ENCODE measurements at places on chromosomes 7 and 10. TPM values are rescaled to one million over a fixed set of nuclear protein-coding genes. Genes with fewer than 3 reads are reported as not detected.

DNA sequence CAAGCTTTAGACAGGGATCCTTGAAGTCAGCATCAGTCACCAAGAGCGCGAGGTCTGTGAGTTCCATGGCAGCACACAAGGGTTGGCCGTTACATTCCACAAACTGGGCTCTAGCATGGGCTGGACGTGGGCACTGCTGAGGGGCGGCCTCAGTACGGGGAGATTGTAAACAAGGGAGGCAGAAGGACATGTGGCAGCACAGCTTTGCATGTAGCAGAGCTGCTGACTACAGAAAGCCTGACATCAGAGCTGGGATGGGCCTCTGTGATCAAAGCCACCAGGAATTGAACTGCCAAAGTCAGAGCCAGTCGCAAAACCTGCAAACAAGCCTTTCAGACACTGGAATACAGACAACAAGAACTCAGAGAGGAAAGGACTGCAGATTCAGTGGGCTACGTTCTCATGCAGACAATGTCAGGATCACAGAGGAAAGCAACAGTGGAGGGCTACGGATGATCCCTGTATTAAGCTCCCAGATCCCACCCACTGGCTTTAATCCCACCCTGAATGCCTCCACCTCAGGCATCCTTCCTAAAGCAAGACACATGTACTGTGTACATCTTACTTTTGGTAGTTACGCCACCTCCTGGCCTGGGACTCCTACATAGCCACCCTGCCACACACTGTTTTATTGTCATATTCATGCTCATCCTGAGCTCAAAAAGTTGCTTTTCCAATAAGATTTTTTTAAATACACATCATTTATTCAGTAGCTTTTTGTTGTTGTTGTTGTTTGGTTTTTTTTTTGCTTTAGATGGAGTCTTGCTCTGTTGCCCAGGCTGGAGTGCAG, 291.1 kb upstream of the IMMP2L start:
- DNase-seq: peak; percentile 35

DNA sequence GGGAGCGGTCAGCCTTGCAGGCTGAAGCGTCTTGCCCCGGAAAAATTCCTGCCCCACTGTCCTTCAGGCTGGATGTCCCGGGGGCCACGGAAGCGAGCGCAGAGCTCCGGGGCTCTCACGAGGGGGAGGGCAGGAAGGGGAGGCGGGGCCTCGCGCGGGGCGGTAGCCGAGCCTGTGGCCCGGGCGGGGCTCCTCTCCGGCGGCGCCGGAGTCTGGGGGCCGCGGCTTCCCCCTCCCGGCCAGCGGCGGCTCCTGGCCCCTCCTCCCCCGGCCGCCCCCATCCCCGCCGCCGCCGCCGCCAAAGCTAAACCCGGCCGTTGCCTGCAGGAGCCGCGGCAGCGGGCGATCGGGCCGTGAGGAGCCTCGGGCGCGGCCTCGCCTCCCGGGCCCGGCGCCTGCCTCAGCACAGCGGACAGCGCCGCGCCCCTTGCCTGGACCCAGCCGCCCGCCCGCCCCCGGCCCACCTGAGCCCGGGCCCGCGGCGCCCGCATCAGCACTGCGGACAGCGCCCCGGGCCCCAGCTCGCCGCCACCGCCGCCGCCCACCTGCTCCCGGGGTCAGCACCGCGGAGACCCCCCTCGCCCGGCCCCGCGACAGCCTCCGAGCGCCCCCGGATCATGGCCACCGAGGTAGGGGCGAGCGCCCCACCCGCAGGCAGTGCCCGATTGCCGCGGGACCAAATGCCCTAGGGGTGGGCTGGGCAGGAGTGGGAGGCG, at the start of gene GOLGA7B:
TSS of gene GOLGA7B (plus strand) at position 157 of the 716 bp plus-strand sequence. CDS start at position 618, 461 bp downstream.
- DNase-seq: peak; percentile 66

Gene LIPK
- not detected for total RNA-seq

Gene KCND2
- total RNA-seq: 1.3 TPM

DNA sequence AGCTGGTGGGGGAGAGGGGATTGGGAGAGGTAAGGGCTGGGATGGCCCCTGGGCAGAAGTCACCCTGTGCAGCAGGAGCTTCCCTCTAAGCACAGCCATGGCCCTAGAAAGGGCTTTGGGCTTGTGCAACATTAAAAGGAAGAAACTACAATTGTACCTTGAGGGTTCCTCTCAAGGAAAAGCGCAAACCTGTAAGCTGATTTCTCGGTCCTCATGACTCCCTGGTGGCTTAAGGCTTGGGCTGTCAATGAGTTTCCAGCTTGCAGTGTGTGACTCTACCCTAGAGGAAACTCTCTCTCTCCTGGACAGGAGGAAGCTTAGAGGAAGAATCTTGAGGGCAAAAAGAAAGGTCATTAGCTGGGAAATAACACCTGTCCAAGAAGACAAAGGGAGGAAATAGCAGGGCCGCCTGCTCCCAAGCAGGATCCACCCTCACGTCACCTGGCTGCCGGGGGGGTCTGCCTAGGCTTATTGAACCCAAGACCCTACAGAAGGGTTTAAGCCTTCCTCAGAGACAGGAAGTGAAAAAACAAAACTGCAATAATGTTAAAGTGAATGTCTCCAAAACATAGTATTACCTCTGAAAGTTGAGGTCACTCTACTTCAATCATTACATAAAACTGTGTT, 112.5 kb downstream of the WDR11 start:
- no peak for DNase-seq

Gene CCDC3
- 10.5 TPM for total RNA-seq

- no peak for DNase-seq
Measured at GRCh38 chr7:20917603-20918002, 130.9 kb upstream of the SP8 start.

- DNase-seq: no peak
Measured at GRCh38 chr10:90424730-90425129, 433.1 kb downstream of the HTR7 start.

- no peak for DNase-seq
Measured at GRCh38 chr7:29254591-29254990, 60.0 kb downstream of the CHN2 start.

DNA sequence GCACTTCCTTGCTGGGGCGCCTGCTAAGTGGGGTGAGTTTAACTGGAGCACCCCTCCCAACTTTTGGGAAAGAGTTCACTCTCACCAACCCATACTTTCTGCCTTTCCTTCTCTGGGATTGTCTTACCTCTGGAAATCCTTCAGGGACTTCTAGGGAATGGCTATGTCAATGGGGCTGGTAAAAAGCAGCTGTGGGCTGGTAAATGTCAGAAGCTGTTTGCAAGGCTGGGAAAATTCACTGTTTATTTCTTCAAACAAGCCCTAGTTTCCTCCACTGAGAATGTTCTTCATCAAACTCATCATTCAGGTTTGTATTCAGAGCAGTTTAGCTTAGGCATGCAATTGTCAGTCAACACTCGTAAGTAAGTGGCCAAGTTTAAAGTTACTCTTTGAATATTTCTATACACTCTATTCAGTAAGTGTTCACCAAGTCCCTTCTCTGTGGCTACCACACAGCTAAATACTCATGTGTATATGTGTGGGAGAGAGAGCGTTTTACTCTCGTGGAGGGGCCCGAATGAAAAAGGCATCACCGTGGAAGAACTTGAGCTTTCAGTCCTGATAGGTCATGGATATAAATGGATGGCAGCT, 654.8 kb downstream of the LRMDA start:
- peak; percentile 42 for DNase-seq

Gene PKD1L1
- total RNA-seq: 0.49 TPM

GRCh38 chr10:18743926-18744325, 84.7 kb downstream of the ARL5B start:
- DNase-seq: no peak

GRCh38 chr7:20217193-20217948, at the start of gene MACC1:
Gene MACC1 (minus strand): TSS chr7:20217384. CDS start chr7:20161862, 55,522 bp downstream.
- DNase-seq: peak; percentile 67

GRCh38 chr7:135317676-135318325, 84.2 kb downstream of the STRA8 start:
- no peak for DNase-seq

Gene SGMS1
- total RNA-seq: 30.5 TPM

- no peak for DNase-seq
Measured at GRCh38 chr7:24714676-24715010, 42.6 kb downstream of the GSDME start.

DNA sequence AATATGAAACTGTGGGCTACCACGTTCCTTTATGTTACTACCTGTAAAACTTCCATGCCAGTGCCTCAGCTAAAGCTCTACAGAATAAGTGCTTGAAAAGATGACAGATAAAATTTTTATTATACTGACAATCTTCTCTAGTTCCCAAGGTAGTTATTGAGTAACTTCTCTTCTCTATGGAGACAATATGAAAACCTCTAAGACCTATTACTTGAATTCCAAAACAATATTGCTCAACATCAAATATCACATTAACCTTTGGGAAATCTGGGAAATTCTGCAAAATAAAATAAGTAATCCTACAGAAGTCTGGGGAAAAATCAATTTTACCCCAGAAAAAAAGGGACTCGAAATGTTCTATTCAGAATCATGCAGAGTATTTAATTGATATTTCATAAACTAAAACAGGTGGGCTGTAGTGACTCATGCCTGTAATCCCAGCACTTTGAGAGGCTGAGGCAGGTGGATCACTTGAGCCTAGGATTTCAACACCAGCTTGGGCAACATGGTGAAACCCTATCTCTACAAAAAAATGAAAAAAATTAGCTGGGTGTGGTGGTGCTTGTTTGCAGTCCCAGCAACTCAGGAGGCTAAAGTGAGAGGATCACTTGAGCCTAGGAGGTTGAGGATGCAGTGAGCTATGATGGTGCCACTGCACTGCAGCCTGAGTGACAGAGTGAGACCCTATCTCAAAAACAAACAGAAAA, 23.8 kb upstream of the ANK3 start:
- DNase-seq: no peak

DNA sequence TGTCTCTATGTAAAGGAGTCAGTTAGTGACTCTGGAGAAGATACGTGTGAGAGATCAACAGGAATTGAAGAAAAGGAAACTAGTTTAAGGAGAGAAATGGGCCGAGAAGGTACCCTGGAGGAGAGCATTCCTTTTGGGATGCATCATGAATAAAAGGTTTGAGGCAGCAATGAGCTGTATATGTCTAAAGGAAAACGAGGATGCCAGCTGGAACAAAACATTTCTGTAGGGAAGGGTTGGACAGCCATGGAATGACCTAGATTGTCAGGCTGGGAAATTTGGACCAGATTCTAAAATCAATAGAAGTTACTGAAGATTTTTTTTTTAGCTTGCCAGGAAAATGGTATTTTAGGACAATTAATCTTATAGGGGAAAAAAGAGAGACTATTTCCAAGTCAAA, 17.2 kb upstream of the MPP7 start:
- DNase-seq: peak; percentile 75

Gene C10orf62
- total RNA-seq: not detected

GRCh38 chr10:86765548-86765947, 9.1 kb downstream of the BMPR1A start:
- DNase-seq: no peak

DNA sequence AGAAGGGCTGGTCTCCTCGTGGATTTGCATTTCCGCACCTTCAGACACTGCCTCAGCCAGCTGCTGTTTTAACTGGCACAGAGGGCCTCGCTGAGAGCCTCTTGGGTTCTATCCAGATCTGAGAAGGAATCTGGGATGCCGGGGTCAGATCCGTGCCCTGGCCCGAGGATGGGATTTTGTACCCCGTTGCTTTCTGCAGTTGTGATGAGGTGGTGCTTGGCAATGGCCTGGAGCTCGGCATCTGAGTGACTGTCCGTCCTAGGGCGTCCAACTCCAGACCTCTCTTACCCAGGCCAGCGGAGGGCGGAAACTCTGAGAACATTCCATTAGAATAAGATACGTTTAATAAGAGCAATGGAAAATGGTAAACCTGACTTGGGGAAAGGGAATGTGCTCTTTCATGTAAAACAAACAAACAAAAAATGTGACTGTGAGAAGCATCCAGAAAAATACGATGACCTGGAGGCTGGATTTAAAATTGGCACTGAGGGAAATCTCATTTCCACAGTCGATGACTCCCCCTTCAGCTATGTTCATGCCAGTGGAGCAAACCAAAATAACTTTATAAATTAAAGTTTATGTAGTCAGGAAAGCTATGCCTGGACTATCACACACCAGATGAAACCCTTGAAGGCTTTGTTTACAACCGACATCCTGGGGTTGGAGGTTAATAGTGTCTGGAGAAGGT, 39.6 kb downstream of the GRK5 start:
- peak; percentile 74 for DNase-seq

DNA sequence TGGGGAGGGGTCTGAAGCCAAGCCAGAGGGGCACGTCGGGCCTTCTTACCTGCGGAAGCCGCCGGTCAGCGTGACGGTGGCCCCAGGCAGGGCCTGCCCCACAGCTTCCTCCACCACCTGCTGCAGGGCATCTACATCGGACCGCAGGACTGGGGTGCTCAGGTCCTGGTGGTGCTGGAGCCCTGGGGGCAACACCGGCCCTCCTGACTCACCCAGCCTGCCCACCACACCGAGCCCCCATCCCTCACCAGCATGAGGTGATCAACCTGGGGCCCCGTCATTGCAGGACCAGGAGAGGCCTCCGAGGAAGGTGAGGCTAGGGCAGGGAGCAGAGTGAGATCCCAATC, 8.0 kb downstream of the POLM start:
- DNase-seq: no peak

GRCh38 chr10:30917789-30918188, 113.9 kb downstream of the ZNF438 start:
- DNase-seq: no peak

Gene SRRM3
- 0.31 TPM for total RNA-seq

Gene STK31
- total RNA-seq: 0.40 TPM

DNA sequence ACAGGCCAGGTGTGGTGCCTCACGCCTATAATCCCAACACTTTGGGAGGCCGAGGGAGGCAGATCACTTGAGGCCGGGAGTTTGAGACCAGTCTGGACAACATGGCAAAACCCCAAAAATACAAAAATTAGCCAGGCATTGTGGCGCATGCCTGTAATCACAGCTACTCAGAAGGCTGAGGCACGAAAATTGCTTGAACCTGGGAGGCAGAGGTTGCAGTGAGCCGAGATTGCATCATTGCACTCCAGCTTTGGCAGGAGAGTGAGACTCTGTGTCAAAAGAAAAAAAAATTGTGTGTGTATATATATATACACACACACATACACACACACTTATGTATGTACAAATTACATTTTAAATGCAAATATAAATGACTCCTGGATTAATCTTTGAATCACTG, 76.8 kb upstream of the LRRN3 start:
- DNase-seq: peak; percentile 5
